ENCODE measurements at places on chromosomes 4 and X.

- DNase-seq = no peak
Observed at GRCh38 chrX:149495573-149496071, 9.5 kb downstream of the IDS start.

DNA sequence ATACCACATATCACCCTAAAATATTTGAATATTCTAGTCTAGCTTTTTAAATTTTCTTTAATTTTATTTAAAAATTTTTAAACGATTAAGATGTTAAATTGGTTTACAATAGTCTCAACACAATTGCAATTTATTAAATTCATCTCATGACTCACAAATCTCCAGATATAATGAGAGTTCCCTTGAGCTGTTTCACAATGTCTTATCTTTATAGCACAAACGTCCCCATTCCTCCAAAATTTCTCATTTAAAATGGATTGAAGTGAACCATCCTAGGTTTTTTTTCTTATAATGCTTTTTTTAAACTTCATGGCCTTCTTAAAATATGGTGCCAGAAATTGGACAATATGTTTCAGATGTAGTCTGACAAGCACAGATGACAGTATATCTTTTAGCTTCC, 204.4 kb downstream of the GABRB1 start:
- DNase-seq = no peak

DNA sequence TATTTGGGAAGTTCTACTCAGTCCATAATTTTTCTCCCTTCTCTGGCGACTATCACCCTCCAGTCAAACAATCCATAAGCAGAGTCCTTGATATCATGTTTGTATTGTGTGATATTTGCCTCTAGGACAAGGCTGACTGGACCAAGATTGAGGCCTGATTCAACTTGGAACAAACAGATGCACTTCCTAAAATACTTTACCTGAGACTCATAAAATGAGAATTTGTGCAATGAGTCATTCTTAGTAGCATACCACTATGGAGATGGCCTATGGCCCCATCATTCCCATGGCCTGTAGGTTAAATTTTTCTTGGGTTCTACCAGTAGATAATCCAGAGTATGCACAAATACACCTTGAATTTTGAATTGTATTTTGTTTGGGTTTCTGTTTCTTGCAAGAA, 74.2 kb upstream of the DMD start:
- no peak for DNase-seq

- no peak for DNase-seq
Observed at GRCh38 chr4:169254546-169254983, 16.2 kb downstream of the SH3RF1 start.

DNA sequence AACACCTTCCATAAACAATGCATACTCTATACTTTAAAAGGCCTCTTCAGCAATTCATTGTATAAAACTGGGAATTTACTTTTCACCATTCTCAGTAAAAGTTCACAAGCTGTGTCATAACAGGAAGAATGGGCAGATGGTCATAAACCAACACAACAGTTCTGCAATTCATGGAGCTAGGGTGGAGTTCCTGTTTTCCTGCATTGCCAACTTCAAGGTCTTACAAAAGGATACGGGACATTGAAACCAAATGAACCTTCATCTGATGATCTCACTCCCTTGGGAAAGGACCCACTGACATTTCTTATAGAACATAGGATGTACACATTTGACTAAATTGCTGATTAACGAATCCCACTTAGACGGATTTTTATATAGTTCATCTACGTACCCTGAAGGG, 4.1 kb downstream of the KDR start:
- no peak for DNase-seq

DNA sequence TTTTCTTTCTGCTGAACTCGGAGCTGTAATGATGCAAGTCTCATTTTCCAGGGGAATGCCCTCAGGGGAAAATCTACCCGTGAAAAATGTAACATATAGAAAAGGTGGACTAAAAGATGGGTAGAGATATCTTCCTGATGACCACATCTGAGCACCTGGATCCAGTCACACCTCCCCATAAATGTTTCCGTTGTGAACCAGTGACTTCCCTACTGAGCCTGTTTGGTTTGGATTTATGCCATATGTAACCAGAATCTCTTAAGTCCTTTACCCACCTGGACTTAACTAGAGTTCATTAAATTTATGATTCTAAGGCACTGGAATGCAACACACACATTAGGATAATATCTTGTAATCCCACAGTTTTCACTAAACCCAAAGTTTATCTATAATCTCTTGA, 171.1 kb downstream of the ZNF330 start:
- peak; percentile 4 for DNase-seq

GRCh38 chr4:77089866-77090265, 14.1 kb upstream of the CCNI start:
- no peak for DNase-seq

- DNase-seq = no peak
Observed at GRCh38 chr4:119026662-119027444, 108.8 kb upstream of the MYOZ2 start.

DNA sequence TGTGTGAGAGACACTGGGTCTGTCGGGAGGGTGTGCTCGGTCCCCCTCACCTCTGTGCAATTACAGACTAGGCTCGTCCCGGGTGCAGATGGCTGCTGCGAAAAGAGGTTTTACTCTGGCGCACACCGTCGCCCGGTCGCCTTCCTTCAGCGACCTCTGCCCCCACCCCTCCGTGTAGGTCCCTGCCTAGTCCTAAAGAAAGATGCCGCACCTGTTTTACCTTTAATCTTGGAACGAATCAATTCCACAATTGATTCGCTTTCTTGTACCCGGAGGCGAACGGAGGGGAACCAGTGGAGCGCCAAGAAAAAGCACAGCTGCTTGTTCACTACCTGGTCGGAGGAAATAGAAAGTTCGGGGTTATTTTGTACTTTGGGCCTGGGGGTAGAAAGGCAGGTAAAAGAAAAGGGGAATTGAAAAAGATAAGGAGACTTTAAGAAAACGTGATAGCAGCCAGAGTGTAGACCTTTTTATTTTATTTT, 1.2 kb downstream of the NPNT start:
- no peak for DNase-seq

GRCh38 chr4:107183155-107183774, 147.2 kb upstream of the DKK2 start:
- DNase-seq = no peak

- no peak for DNase-seq
Observed at GRCh38 chr4:39505581-39505980, 21.7 kb downstream of the UGDH start.

GRCh38 chr4:106316773-106317409, 541 bp downstream of the AIMP1 start:
- no peak for DNase-seq

DNA sequence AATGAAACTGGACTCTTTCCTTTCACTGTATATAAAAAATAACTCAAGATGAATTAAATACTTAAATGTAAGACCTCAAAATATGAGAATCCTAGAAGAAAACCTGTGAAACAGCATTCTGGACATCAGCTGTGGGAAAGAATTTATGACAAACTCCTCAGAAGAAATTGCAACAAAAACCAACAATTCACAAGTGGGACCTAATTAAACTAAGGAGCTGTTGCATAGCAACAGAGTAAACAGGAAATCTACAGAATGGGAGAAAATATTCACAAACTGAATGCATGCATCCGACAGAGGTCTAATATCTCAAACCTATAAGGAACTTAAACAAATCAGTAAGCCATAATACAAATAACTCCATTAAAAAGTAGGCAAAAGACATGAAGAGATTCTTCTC, 851.7 kb upstream of the PCDH10 start:
- no peak for DNase-seq

- DNase-seq = peak; percentile 10
Observed at GRCh38 chr4:182916483-182917181, 554 bp downstream of the DCTD start.

DNA sequence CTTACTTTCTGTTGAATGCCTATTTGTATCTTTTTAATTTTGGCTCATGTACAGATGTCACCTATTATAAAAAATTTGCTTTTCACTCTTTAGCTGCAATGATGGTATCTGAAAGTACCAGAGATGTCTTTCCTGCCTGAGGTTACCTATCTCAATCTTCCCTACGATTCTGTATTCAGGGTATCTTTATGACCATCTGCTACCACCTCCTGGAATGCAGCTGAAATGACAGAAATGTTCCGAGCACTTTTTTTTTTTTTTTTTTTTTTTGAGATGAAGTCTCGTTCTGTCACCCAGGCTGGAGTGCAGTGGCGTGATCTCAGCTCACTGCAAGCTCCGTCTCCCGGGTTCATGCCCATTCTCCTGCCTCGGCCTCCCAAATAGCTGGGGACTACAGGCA, 136.4 kb downstream of the REPS2 start:
- no peak for DNase-seq

- DNase-seq = no peak
Observed at GRCh38 chr4:88041626-88042025, 34.2 kb downstream of the PKD2 start.

- no peak for DNase-seq
Observed at GRCh38 chrX:71999535-71999934, 88.9 kb downstream of the NHSL2 start.

GRCh38 chrX:3697701-3698279, 15.7 kb downstream of the PRKX start:
- no peak for DNase-seq

DNA sequence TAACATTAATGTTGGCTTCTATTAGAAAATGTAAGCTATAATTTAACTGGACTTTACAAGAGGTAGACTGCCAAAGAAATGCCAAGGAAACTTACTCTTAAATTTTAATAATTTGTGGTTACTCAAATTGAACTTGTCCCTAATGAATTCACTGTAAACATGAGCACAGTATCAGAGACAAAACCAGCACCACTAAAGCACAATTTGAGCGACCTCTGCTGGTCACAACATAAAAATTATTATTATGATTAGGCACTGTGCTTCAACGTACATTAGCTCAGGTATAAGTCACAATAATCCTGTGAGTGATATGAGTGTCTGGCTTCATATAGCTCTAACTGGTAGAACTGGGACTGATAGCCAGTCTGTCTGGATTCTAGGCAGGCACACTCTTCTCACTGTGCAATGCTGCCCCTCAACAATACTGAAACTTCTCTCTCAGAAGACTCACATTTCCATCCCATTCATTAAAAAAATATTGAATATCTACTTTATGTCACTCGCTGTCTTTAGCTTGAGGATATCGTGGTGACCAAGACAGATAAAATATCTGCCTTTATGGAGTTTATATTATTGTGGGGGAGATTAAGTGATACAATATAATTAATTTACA, 8.0 kb downstream of the NUDT6 start:
- DNase-seq = no peak

GRCh38 chr4:145097331-145097820, 620 bp downstream of the ANAPC10 start:
- no peak for DNase-seq

GRCh38 chr4:71020611-71021010, 27.2 kb downstream of the DCK start:
- DNase-seq = no peak

DNA sequence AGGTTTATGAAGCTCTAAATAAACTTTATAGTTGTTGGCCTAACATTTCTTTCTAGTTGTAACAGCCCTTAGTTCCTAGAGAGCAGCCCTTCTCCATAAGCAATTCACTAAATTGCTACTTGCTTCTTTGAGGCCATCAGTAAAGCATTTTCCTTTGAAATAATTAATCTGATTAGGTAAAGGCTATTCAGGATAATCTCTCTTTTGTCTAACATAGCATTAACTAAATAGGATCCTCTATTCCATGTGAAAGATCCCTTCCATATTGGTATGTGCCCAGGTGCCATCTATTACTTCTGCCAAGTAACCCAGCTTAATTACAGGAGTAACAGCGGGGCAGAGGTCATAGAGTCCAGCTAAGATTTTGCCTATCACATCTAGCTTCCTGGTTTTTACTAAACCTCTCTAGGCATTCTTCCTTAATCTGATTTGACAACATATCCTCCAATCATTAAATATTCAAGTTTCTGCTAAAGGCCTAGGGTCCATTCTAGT, 1408.0 kb downstream of the PCDH18 start:
- DNase-seq = no peak

- no peak for DNase-seq
Observed at GRCh38 chr4:83644677-83645659, 109.1 kb downstream of the GPAT3 start.

GRCh38 chr4:185933078-185933581, 121.1 kb upstream of the SORBS2 start:
- no peak for DNase-seq

GRCh38 chrX:146863566-146863965, 49.0 kb upstream of the CXorf51A start:
- DNase-seq = no peak

DNA sequence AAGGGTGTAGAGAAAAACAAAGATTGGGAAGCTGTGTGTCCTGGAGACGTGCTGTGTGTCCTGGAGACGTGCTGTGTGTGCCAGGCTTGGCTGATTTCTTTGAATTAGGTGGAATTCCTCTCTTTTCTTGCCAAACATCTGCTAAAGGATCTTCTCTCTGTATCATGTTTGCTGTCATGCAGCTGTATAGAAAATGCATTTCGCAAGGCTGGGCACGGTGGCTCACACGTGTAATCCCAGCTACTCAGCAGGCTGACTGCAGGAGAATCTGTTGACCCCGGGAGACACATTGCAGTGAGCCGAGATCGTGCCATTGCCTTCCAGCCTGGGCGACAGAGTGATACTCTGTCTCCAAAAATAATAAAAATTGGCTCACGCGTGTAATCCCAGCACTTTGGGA, 187.0 kb downstream of the CRLF2 start:
- no peak for DNase-seq

- DNase-seq = no peak
Observed at GRCh38 chr4:105784761-105785160, 76.2 kb downstream of the GSTCD start.

GRCh38 chrX:112844250-112844649, 3.6 kb upstream of the AMOT start:
- DNase-seq = no peak

DNA sequence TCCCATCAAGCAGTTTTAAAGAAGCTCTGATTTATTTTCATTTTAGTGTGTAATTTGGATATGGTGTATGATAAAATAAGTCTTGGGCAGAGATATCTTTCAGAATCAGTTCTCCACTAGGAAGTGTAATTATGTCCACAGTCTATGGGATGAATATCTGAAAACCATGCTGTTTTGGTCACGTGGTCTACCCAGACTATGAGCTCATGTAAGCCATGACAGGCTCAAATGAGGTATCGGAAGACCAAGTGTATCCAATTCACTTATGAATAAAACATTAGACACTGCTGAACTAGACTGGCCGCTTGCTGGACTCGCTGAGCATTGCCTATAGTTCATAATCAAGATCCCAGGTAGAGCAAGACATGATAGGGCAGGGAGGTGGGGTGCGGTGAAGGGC, 50.5 kb downstream of the SOD3 start:
- no peak for DNase-seq

DNA sequence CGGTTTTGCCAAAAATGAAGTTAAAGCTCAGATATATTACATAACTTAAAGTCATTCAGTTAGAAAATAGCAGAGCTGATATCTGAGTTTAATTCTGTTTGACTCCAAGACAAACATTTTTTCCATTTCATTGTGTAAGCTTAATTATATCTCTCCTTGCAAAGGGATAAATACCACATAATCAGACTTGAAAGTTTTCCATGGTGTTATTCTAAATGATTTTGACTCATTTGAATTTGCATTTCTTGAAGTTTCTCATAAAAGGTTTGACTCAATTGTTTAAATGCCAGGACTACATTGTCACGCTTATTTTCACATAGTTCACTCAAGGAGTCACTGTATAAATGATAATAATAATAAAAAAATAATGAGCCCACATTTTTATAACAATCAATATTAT, 39.4 kb upstream of the DDX60 start:
- no peak for DNase-seq

GRCh38 chr4:185265942-185266341, 56.5 kb downstream of the SNX25 start:
- no peak for DNase-seq
